ENCODE measurements at places on chromosomes 6 and 20.

- no peak overlapping the region for H3K4me3 ChIP-seq
- H3K27ac ChIP-seq, result no peak overlapping the region
- H3K4me1 ChIP-seq, result peaks cover 8% of the 10 kb centered on the region
- no peak for DNase-seq
Observed at GRCh38 chr20:63903796-63904561, 9.1 kb downstream of the DNAJC5 start.

DNA sequence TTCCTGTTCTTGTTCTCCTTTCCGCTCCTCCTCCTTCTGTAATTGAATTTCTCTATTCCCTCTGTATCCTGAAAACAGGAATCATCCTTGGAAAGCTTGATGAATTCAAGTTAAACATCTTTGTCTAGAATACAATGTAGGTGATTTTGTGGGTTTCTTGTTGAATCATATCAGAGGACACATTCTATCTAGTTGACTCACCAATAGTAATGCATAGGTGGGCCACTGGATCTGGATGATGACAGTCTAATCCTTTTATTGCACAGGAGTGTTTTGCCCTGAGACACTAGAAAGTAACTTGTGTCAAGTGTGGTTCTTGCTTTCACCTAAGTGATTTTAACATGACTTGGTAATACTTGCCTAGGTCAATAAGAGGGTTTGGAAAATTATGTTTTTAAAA, 164.3 kb downstream of the RFPL4B start:
- no peaks in the 10 kb centered on the region for H3K27me3 ChIP-seq
- no peak overlapping the region for H3K4me3 ChIP-seq
- H3K4me1 ChIP-seq, result no peaks in the 10 kb centered on the region

GRCh38 chr20:38625896-38626295, 24.3 kb downstream of the ARHGAP40 start:
- H3K4me1 ChIP-seq, result no peaks in the 10 kb centered on the region
- no peaks in the 10 kb centered on the region for H3K36me3 ChIP-seq
- H3K4me3 ChIP-seq, result no peak overlapping the region
- no peak overlapping the region for H3K27ac ChIP-seq
- H3K27me3 ChIP-seq, result no peaks in the 10 kb centered on the region

GRCh38 chr20:64038565-64039292, 2.7 kb downstream of the C20orf204 start:
- peaks cover 49% of the 10 kb centered on the region for H3K4me1 ChIP-seq
- peaks cover 7% of the 10 kb centered on the region for H3K36me3 ChIP-seq
- H3K4me3 ChIP-seq, result peak overlapping the region; percentile 33
- peak; percentile 67 for DNase-seq
- peak overlapping the region; percentile 45 for H3K27ac ChIP-seq

GRCh38 chr6:109485266-109485935, 2.4 kb upstream of the ZBTB24 start:
- no peaks in the 10 kb centered on the region for H3K27me3 ChIP-seq
- no peak overlapping the region for H3K27ac ChIP-seq
- H3K36me3 ChIP-seq, result no peaks in the 10 kb centered on the region
- H3K4me3 ChIP-seq, result no peak overlapping the region
- no peak for DNase-seq

DNA sequence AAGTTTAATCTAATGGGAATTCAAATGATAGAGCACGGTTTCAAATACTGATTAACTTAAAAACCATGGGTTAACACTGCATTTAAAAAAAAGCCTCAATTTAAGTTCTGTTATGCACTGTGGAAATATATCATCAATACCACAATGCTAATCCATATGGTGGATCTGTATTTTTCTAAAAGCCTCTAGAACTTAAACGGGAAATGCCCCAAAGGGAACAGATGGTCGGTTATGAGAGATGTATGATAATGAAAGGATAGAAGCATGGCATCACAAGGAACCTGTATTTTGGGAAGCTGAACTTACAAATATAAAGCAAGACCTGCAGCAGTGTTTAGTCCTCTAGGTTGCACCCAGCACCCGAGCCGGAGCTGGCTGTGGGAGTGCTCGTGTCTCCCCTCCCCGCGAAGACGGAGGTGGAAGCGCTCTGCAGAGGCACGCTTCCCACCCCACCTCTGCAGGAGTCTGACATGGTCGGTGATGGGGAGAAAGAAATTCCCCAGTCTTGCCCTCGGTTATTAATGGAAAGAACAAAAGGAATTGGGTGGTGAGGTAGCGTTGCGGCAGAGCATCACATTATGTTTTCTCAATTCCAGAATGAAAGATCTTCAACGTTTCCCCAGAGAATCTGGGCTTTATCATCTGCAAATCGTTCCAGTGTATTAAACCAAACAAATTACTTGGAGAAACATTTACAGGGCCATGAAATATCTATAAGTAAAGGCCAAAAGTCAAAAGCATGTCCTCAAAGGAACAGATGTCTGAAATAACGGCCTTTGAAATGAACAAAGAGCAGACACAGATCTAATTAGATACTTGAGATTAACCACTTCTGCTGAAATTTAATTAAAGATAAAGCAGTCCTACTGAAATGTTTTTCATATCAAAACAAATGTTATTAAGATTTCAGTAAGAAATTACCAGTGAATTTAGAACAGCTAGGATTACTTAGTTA, 103.1 kb upstream of the POPDC3 start:
- no peaks in the 10 kb centered on the region for H3K4me1 ChIP-seq
- H3K27me3 ChIP-seq, result no peaks in the 10 kb centered on the region
- DNase-seq, result no peak
- H3K4me3 ChIP-seq, result no peak overlapping the region

- H3K4me1 ChIP-seq, result no peaks in the 10 kb centered on the region
- H3K36me3 ChIP-seq, result no peaks in the 10 kb centered on the region
- H3K27ac ChIP-seq, result no peak overlapping the region
- no peak for DNase-seq
- H3K4me3 ChIP-seq, result no peak overlapping the region
Observed at GRCh38 chr6:166026586-166027126, 141.0 kb downstream of the TBXT start.

GRCh38 chr6:38806271-38806670, 91.2 kb downstream of the DNAH8 start:
- no peak overlapping the region for H3K4me3 ChIP-seq
- no peaks in the 10 kb centered on the region for H3K27me3 ChIP-seq
- H3K27ac ChIP-seq, result no peak overlapping the region
- H3K36me3 ChIP-seq, result no peaks in the 10 kb centered on the region
- H3K4me1 ChIP-seq, result no peaks in the 10 kb centered on the region

DNA sequence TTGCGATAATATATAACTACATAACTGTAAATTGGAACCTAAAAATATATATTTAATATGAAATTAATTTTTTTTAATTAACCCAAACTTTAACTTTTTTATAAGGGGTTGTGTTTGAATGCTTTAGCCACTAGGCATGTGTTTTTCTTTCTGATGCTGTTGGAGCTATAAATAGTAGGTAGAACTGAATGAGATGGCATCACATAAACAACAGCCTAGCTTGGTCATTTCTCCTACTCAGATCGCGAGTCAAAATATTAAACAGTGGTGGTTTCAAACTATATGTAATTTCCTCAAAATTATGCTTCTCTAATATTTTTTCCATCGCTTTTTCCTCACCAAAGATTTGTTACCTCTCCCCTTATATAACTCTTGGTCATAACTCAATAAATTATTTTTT, 243.2 kb downstream of the ARID1B start:
- H3K27ac ChIP-seq, result peak overlapping the region; percentile 100
- peak overlapping the region; percentile 99 for H3K4me3 ChIP-seq
- DNase-seq, result no peak
- peaks cover 33% of the 10 kb centered on the region for H3K4me1 ChIP-seq

DNA sequence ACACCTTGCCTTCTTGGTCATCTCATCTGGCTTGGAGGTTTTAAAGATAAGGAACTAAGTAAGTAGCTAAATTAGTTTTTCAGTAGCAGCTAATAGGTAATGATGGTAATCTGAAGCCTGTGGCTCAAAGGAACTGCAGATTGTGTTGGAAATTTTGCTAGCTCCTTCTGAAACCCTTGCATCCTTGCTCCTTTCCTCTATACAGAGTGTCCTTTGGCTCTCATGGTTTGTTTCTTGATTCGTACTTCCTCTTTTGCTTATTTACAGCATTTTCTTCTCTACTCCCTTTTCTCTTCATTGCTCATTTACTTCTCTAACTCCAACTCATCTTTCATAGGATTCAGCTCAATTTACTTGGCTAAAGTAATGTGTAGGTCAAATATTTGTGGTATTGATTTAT, 19.0 kb downstream of the LRRC1 start:
- H3K4me3 ChIP-seq, result no peak overlapping the region
- DNase-seq, result no peak
- no peaks in the 10 kb centered on the region for H3K36me3 ChIP-seq
- peaks cover 72% of the 10 kb centered on the region for H3K4me1 ChIP-seq
- H3K27ac ChIP-seq, result peak overlapping the region; percentile 95
- no peaks in the 10 kb centered on the region for H3K27me3 ChIP-seq

DNA sequence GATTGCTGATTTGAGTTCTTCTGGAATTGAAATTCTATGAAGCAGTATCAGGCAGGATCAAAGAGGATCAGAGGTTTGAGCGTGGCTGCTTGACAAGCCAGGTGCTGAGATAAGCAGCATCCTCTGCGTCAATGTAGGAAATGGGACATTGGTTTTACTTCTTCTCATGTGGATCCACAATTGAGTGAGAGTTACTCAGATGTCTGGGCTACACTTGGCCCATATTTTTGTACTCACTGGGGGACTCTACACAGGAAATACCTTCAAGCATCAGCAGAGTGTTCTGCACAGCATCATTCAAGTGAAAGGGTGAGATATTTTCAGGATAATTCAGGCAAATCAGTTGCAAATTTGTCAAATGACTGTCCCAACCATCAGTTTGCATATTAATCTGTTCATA, 613.9 kb upstream of the ARID1B start:
- H3K27me3 ChIP-seq, result no peaks in the 10 kb centered on the region
- no peak overlapping the region for H3K4me3 ChIP-seq

DNA sequence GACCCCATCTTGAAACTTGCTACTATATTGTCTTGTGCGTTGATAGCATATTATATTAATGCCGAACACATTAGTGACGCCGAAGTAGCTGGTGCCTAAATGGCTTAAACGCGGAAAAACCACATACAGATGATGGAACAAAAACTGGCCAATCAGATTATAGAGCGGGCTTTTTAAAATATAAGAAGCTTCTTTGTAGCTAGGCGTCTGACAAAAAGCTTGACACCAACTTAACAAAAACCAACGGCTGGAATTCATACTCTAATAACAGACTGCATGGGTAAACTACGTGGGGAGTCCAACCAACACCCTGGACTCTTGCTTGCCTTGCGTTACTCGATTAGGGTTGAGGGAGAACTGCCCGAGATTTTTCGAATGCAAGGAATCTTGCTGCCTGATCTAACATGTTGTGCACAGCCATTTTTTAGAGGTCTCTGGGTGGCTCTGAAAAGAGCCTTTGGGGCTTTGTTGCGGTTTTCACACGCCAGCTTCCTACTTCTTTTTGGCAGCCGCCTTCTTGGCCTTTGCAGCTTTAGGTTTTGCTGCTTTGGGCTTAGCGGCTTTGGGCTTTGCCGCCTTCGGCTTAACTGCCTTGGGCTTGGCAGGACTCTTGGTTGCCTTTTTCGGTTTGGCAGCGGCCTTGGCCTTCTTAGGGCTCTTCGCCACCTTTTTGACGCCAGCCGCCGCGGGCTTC, 45.7 kb downstream of the OR2B2 start:
- no peaks in the 10 kb centered on the region for H3K36me3 ChIP-seq
- DNase-seq, result no peak
- H3K4me1 ChIP-seq, result peaks cover 12% of the 10 kb centered on the region

DNA sequence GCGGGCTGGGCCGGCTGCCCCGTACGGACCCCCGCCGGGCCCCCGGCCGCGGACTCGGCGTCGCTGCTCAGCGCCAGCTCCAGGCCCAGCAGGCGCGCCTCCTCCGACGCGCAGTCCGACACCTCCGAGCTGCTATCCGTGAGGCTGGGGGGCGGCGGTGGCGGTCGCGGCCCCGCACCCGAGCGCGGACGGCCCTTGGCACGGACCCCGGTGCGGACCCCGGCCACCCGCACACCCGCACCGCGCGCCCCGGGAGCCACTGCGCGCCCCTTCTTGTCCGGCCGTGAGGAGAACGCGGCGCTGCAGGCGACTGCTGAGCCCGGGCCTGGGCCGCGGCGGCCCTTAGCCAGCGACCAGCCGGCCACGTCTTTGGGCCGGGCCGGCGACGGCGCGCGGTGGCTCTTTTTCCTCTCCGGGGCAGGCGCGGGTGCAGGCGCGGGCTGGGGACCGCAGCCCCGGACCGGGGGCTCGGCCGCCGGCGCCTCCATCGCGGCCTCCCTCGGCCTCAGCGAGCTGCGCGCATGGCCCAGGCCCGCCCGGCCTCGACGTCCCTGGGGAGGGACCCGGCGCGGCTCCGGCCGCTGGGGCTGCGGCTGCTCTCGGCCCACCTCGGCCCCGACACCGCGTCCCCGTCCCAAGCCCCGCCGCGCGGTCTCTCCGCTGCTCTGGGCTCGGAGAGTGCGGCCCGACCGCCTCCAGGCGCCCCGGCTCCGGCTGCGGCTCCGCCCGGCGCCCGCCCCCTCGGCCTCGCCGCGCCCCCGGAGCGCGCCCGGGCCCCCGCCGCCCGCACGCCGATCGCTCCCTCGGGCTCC, 12.9 kb upstream of the TLDC2 start:
- no peaks in the 10 kb centered on the region for H3K27me3 ChIP-seq
- H3K4me1 ChIP-seq, result peaks cover 67% of the 10 kb centered on the region
- DNase-seq, result no peak
- H3K27ac ChIP-seq, result peak overlapping the region; percentile 92
- no peak overlapping the region for H3K4me3 ChIP-seq

DNA sequence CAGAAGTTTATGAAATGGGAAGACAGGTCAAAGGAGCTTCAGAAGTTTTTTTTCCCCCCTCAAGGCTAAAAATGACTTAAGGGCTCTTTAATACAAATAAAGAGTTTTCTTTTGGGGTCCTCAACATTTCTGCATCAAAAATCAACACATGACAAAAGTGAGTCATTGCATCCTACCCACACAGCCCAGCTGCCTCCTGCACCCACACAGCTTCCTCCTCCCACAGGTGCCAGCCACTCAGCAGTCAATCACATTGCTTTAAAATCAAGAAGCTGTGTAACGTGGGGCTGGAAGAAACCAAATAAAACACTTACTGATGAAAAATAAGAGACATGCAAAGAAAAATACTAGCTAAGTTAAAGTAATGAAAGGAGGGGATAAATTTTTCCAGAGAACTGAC, 68.5 kb downstream of the MAP3K5 start:
- no peak overlapping the region for H3K4me3 ChIP-seq
- no peaks in the 10 kb centered on the region for H3K27me3 ChIP-seq
- H3K27ac ChIP-seq, result no peak overlapping the region
- DNase-seq, result no peak

DNA sequence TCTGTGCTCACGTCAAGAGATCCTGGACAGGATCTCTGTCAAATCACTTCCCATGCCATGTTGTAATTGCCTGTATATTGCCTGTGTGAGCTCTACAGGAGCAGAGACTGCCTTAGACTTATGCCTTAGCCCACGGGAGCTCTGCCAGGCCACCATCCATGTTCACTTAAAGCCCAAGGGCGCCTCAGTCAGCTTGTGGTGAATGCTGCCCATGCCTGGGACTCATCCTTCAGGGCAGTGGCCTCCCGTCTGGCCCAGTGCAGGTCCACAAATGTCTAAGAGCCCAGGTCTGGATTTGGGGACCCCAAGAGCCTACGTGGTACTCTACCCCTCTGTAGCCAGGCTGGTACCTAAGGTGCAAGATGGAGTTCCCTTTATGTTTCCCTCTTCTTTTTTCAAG, 22.4 kb upstream of the BPIFA2 start:
- H3K4me3 ChIP-seq, result no peak overlapping the region
- H3K27ac ChIP-seq, result no peak overlapping the region
- H3K4me1 ChIP-seq, result no peaks in the 10 kb centered on the region
- no peak for DNase-seq
